Activated CD4-positive, alpha-beta T cell treated with anti-CD3 and anti-CD28 coated beads for 48 hours (primary cell): ENCODE measurements at places on chromosomes 2 and 18.

DNA sequence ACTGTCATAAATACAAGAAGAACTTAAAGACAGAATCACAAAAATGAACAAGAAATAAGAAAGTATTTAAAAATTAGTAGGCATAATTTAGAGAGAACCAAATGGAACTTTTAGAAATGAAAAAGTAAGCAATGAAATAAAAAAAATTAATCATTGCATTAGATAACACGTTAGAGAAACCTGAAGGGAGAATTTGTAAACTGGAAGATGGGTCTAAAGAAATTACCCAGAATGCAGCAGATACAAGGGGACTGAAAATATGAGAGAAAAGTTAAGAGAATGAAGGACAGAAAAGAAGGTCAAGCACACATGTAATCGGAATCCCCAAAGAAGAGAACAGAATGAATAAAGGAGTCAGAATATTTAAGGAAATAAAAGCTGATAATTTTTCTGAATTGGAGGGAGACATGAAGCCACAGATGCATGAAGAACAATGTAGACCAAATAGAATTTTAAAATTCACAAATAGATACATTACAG is 21.5 kb downstream of the TCF4 start:
- no peak for DNase-seq

DNA sequence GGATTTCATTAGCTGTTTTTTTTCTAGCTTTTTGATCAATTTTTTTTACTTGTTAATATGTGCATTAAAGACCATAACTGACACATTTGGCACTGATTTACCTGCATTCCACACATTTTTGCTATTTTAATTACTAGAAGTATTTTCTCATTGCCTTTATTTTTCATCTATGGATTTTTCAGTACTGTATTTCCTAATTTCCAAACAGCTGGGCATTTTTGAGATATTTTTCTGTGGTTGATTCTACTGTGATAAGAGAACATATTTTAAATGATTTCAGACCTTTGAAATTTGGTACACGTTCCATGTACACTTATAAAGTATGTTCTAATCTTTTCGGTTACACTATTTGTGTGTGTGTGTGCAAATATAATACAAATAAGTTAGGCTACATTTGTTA is 135.3 kb downstream of the PARD3B start:
- no peak for DNase-seq

- no peak for DNase-seq
Observed at GRCh38 chr2:121094101-121094500, 190.9 kb downstream of the TFCP2L1 start.

DNA sequence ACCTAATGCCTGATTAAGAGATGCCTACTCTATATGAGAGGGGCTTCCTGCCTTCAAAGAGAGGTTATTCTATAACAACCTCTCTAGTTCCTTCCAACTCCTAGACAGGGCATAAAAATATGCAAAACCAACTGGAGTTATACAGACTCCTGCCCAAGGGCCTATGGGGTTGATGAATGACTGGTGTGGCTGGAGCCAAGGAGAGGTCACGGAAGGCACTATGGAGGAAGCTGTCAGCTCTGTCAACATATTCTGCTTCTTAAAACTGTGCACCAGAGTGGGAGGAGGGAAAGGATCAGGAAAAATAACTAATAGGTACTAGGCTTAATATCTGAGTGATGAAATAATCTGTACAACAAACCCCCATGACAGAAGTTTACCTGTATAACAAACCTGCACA is 120.9 kb upstream of the CDC42EP3 start:
- no peak for DNase-seq

DNA sequence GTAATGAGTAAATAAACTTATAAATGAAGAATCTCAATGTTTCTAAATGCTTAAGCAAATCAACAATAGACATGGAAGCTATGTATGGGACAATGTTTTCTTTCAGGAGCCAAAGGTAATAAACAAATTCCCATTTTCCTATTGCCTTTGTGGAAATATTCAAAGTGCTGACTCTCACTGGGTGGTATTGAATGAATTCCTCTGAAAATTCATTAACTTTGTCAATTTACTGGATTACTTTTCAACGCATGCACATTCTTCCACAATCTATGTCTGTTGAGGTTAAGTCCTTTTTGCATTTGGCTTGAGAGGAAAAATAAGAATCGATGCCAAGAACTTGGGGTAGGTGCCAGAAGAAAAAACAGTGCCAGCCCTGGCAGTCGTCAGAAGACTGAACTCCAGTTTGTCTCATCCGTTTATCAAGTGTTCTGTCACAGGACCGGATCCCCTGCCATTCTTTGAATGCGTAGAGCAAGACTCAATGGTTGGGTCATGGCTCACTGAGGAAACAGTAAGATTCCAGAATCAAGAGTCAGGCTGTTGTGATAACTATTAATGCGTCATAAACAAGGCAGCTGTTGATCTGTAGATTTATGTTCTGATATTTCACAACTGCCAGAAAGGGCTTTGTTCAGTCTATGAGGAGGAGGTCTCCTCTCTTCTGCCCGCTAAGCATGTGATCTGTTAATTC is 133.3 kb downstream of the GFPT1 start:
- no peak for DNase-seq

- DNase-seq: no peak
Observed at GRCh38 chr2:189217051-189217450, 37.5 kb upstream of the COL5A2 start.

- DNase-seq: no peak
Observed at GRCh38 chr2:68971591-68972231, 2.7 kb upstream of the GKN1 start.

DNA sequence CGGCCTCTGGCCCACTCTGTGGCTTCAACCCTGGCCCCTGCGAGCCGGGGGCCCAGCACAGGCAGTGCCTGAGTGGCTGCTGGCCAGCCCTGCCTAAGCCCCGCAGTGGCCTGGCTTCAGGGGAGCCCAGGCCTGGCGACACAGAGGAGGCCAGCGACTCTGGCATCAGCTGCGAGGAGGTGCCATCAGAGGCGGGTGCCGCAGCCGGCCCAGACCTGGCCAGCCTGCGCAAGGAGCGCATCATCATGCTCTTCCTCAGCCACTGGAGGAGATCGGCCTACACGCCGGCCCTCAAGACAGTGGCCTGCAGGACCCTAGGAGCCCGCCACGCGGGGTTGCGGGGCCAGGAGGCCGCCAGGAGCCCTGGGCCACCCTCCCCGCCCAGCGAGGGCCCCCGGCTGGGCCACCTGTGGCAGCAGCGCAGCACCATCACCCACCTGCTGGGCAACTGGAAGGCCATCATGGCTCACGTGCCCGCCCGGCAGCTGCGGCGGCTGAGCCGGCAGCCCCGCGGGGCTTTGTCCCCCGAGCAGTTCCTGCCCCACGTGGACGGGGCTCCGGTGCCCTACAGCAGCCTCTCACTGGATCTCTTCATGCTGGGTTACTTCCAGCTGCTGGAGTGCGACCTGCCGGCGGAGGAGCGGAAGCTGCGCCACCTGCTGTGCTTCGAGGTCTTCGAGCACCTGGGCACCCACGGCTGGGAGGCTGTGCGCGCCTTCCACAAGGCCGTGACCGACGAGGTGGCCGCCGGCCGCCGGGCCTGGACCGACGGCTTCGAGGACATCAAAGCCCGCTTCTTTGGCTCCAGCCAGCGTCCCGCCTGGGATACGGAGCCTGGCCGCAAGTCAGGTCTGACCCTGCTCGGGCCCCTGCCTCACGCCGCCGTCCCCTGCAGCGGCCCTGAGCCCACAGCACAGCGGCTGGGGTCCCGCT is 7.5 kb upstream of the KLHL30 start:
- no peak for DNase-seq

DNA sequence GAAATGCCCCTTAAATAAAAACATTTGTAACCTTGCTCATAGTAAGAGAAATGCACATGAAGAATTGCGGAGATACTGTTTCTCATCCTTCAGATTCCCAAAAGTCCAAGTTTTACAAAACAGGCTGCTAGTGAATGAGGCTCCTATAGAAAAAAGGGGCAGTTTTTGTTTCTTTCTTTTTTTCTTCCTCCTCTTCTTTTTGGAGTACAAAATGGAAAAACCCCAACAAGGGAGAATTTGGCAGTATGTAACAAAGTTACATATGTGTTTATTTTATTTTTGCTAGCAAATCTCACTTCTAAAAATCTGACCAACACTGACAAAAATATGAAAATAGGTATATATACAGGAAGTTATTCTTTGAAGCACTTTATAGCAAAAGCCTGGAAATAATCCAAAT is 7.1 kb upstream of the BAZ2B start:
- no peak for DNase-seq

GRCh38 chr2:98281607-98282006 is 64.6 kb upstream of the CNGA3 start:
- no peak for DNase-seq

- peak; percentile 11 for DNase-seq
Observed at GRCh38 chr2:177334940-177335543, 57.5 kb upstream of the AGPS start.

DNA sequence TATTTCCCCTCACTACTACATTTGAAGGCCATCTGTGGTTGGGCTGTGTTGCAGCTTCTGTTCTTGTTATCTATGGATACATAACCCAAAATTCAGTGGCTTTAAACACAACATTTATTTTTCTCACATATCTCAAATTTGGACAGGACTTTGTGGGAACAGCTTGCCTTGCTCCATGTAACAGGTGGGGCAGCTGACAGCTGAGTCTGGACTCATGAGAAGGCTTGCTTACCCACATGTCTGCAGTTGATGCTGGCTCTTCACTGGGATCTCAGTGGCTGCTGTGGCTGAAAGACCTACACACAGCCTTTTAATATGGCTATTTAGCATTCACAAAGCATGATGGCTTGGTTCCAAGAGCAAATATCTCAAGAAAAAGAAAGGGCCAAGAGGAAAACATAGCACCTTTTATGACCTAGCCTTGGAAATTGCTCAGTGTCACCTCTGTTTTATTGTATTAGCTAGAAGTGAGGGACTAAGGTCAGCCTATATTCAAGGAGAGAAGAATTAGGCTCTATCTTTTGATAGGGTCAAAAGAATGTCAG is 296.8 kb upstream of the ZNF521 start:
- DNase-seq: no peak

DNA sequence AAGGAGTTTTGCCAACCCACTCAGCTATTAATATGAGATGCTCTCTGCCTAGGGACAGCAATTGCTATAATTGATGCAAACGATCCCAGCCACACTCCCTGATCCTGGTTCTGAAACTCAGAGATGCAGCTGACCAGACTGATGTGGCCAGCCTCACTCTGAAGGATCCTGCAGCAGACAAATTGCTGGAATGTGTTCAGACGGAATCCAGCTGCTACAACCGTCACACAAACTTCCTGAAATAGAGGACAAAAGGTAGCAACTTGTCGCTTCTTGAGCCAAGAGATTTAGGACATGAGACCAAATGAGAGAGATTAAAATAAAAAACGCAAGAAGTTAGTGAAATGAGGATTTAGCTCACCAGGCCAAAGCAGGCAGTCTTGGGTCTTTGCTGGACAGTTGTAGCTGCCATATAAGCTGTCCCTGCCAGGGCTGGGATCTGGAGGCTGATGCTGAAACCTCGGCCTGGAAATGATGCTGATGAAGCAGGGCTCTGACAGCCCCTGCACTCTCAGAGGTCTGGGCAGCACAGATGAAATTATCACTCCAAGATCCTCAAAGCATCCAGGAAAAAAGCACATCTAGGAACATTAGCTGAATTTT is 8.3 kb upstream of the YWHAQ start:
- no peak for DNase-seq

DNA sequence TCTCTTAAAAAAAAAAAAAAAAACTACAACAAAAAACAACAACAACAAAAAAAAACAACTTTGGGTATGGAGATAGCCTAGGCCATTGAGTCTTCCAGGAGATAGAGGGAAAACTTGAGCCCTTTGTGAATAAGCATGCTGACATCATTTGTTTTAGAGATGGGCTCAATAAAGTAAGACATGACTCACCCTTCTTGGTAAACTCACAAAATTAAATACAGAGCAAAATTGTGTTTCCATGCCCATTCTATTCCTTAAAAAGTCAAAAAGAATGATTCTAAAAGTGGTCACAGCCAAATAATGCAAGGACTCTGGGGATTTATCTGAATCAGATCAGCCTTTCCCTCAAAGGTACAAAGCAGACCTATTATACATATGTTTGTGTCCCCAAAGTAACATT is 117.4 kb downstream of the ETAA1 start:
- no peak for DNase-seq

DNA sequence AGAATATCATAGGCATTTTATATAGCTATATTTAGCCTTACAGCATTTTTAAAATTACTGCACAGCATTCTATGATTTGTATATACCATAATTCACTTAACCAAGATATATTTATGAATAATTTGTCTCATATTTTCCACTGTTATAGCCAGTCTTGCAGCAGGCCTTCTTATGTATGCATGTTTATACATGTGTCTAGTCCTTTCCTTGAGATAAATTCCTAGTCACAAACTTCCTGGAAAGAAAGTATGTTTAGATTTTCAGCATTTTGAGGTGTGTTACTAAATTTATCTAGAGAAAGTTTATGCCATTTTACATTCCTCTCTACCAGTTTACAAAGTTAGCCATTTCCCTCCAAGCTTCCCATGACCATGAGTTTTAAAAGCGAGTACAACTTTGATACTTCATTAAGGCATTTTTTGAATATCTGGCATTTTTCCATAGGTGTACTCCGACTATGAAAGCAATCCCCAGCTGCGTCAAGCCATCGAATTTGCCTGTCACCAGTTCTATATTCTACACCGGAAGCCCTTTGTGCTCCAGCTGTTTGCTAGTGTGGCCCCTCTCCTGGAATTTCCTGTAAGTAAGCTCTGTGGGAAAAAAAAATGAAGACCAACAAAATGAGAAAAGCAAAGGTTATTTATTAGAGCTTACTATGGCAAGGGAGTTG is 59.4 kb upstream of the RPE start:
- DNase-seq: no peak

DNA sequence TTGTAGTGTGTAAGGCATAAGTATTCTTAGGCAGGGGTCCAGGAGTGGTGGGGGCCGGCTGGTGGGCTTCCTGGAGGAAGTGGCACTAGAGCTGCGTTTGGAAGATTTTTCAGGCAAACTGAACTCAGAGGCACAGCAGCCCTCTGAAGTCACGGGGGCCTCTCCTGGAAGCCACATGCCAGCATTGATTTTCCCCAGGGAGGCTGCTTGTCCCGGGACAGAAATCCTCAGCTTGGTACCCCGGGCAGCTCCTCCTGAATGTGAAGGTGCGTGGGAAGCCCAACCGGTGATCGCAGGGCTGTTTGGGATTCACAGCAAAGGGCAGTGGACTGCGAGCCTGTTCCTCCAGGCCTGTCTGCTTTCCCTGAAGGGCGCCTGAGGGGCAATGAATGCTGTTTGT is 1.6 kb upstream of the PDIA6 start:
- no peak for DNase-seq

- peak; percentile 40 for DNase-seq
Observed at GRCh38 chr2:225008935-225009334, 33.3 kb downstream of the DOCK10 start.
